NCI-H446 treated with DMSO at 0.1 percent for 48 hours (cell line): ENCODE measurements at places on chromosomes 1 and 21.

DNA sequence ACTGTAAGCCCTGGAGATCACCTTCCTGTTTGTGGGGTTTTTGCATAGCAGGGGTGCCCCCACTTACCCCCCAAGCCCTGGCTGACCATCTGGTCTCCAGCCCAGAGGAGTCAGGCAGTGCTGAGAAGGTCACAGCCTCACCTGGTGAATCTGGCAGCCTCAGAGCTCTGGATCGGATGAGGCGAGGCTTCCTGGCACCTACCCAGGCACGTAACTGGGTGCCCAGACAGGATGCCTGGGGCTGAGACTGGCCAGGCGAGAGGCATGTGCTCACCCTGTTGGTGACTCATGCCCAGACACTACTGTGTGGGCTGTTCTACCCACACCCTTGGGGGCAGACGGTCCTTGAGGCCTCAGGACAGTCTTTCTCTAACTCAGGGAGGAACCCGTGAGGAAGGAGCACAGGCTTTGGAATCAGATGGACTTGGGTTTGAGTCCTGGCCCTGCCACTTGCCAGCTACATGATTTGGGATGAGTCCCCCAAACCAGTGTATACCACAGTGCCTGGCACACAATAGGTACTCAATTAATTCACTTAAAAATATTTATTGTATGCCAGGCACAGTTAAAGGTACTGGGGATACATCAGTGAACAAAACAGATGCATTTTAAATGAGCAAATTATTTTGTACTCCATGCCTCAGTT lies 15.1 kb upstream of the PADI3 start:
- no peak for DNase-seq

DNA sequence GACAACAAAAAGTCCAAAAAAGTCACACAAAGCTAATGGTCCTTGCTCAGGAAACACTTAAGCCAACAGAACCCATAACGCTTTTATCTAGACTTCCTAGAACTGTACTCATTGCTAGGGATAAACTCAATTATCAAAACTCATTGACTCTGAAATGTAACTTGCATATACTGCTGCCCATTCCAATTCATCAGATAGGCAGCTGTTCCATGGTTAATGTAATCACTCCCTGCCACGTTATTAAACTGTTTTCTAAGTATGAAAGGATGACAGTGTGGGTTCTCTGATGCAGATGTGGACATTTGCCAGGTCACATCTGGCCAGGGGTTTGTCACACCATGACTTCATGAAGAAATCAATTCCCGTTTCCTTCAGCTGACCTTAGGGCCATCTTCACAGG lies 30.3 kb upstream of the DNAJC11 start:
- DNase-seq, result no peak

DNA sequence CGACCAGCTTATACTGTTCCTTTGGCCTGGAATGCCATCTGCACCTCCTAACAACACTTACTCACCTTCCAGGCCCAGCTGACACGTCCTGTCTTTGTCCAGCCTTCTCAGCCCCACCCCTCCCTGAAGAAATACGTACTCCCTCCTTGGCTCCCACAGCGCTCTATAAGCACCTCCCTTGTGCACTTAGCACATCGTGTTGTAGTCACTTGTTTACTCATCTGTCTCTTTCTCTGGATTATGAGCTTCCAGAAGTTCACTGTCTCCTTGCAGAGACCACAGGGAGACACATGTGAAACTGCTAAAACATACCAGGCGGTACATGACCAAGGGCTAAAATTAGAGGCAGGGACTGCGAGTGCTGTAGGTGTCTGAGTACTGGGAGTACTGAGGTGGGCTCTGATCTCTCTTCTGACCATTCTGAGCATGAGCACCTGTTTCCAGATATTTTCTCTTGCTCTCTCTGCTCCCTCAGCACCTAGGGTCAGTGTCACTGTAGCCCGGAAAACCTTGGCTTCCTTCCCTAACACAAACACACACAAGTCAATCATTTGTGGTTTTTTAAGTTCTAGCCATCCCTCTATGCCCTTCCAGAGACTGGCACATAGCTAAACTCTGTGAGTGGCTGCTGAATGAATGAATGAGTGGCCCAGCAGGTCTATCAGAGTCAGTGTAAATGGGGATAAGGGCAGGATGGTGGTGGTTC lies 5.1 kb downstream of the DCST1 start:
- no peak for DNase-seq

- DNase-seq, result no peak
Measured at GRCh38 chr1:99660496-99660895, 14.6 kb downstream of the PALMD start.

- DNase-seq, result no peak
Measured at GRCh38 chr1:51293898-51294515, 36.4 kb downstream of the TTC39A start.

DNA sequence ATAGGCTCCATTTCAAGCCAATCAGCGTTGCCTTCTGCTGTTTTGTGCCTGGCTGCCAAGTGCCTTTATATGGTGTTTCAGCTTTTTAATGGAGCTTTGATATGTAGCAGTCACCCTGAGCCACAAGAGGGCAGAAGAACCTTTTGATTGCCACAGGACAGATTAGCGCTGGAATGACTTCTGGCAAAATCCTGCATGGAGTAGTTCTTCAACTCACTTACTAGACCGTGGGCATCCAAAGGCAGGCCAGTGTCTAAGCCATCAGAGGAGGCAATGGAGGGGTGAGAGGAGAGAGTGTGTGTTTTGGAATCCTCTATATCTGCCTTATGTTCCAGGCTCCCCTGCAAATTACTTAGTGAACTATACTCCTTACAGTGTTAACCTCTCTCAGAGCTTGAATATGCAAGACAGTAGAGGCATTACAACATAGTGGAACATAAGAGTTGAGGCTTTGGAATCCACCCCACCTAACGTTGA lies 56.2 kb downstream of the ST3GAL3 start:
- DNase-seq, result peak; percentile 90

DNA sequence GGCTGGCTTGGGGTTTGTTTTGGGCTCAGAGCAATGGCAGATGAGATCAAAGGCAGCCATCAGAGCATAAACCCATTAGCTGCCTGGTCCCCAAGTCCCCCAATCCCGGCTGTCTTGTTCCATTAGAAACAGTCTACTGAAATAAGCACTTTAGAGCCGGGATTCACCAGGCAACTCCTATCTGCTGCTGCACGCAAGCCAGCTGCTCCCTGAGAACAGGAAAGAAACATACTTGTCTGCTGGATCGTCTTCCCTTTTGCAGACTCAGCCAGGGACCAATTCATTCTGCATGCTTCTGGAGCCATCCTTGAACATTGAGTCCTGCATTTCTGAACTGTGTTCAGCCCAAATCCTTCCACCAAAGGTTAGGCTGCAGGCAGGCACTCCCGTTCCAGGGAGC lies 21.8 kb downstream of the RXRG start:
- DNase-seq, result no peak

GRCh38 chr1:19484798-19485361 lies 459 bp downstream of the CAPZB start:
- DNase-seq, result no peak

GRCh38 chr1:45351508-45351907 lies 11.3 kb upstream of the MUTYH start:
- no peak for DNase-seq

- no peak for DNase-seq
Measured at GRCh38 chr1:241212628-241213027, 144.4 kb downstream of the RGS7 start.

DNA sequence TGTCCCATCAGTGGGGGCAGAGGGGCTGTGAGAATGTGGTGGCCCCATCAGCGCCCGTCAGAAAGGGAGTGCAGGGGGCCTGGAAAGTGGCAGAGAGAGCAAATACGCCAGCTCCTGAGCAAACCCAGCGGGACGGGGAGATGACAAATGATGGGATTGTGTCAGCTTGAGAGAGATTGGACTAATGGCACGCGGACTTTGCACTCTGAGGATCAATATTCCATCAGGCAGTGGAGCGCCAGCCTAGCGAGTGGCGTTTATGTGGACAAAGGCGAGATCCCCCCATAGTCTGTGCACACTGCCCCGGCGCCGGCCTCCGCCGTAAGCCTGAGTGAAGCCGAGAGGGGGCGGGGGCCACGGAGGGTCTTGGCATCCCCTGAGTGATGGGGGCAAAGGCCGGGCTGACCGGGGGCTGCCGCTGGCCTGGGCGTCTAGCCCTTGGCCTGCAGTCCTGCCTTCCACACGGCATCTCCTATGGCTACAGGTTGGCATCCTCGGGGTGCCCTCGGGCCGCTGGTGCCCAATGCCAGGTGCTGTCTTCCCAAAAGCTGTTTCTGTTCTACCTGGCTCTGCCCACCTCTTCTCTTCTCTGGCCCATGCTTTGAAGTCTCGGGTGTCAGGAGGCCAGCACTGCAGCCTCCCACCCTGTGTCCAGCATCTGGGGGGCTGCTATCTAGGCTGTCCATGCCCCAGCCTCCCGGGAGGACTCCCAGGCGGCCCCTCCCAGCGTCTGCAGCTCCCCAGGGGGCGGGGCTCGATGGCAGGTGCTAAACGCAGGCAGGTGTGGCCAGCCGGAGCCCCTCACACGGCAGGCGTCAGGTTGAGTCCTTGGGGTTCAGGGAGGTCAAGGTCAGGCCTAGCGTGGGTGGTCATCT lies 46.5 kb downstream of the PRDM16 start:
- DNase-seq, result no peak

- no peak for DNase-seq
Measured at GRCh38 chr1:90262791-90263190, 267.9 kb downstream of the ZNF326 start.

DNA sequence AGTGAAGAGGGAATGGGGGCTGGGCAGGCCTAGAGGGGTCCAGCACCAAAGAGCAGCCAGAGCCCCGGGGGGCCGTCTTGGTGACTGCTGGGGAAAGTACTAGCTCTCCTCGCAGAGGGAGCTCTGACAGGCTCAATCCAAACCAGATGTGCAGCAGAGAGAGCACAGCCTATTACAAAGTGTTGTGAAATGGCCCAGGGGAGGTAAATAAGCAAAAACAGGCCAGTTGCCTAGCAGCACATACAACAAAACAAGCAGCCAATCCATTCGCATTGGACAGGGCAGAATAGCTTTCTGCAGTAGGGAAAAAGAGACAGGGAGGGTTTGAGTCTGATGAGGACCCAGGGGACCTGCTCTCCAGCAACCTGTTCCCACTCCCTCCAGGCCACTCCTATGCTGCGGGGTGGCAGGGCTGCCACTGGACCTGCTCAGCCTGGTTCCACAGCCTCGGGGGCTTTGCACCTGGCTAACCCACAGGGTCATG lies 239.6 kb upstream of the FGGY start:
- no peak for DNase-seq

GRCh38 chr1:159088546-159089183 lies 12.1 kb upstream of the AIM2 start:
- DNase-seq, result no peak

- no peak for DNase-seq
Measured at GRCh38 chr1:923991-924655, 400 bp downstream of the SAMD11 start.

- no peak for DNase-seq
Measured at GRCh38 chr1:192545896-192546521, 29.6 kb upstream of the RGS1 start.
